ENCODE measurements at places on chromosomes 11 and 22.

DNA sequence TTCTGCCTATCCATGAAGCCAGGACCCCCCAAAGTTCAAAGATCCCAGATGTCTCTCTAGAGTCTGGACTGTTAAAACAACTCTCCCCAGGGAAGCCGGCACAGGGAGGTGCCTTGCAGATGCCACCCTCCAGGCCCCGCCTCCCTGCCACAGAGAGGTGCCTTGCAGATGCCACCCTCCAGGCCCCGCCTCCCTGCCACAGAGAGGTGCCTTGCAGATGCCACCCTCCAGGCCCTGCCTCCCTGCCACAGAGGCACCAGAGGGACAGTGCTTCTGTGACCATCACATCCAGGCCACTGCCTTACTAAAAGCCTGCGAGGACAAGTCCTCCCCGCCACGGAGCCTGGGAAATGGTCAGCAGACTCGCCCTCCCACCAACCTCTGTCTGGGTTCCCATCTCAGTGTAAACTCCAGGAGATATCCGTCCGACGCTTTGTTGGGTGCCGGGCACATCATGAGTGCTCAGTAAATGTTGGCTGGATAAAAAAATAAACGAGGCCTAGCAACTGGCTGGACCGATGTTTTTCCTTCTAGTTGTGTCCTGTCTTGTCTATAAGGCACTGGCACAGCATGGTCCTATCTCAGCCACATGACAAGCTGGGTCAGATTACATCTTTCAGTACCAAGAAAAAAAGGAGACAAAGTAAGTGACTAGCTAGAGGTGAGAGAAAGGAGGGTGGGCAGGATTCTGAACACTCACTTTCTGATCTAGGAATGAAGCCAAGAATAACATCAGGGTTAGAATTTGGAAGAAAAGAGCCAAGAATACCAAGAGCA lies 91.2 kb upstream of the CSNK2A3 start:
- DNase-seq, result no peak

GRCh38 chr11:70525006-70525405 lies 126.7 kb downstream of the CTTN start:
- DNase-seq, result no peak

GRCh38 chr22:20532256-20532993 lies 25.0 kb downstream of the MED15 start:
- no peak for DNase-seq

DNA sequence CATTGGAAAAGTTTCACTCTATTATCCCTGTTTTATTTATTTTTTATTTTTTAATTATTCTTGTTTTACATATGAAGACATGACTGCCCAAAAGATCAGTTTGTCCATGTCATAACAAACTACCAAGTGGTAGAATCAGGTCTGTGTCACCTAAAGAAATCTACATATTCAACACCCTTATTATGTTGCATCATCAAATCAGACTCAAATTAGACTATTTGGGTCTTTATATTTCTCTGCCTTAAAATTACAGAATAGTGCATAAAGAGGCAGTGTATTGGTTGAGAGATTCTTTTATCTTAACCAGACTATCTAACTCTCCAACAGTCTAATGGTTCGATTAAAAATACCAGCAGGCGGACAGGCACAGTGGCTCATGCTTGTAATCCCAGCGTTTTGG lies 18.5 kb upstream of the ATP5MG start:
- DNase-seq, result no peak

- no peak for DNase-seq
These were observed 18.5 kb downstream of the MPPED2 start for GRCh38 chr11:30567644-30568043.

DNA sequence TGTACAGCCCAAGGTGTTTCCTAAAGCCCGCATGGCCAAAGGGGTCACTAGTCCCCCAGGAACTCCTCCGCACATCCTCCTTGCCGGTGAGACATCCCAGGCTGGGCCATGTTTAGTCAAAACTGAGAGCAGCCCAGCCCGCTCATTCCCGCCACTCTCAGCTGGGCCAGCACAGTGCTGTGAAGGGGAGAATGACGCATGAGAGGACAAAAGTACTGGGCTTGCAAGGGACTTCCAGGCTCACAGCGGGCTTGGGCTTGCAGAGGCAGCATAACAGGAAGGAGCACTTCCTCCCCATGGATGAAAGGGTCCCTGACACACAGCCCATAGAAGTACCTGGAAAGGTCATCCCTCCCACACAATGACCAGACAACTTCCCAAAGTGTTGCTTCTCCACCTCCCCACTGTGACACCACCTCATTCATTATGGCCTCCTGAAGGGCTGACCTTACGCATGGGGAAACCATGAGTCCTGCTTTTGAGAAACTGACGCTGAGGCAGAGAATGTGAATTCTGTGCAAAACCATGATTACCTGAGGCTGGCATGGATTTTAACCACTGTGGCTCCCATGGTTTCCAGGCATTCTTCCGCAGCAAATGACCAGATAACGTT lies 19.1 kb downstream of the ETS1 start:
- no peak for DNase-seq

DNA sequence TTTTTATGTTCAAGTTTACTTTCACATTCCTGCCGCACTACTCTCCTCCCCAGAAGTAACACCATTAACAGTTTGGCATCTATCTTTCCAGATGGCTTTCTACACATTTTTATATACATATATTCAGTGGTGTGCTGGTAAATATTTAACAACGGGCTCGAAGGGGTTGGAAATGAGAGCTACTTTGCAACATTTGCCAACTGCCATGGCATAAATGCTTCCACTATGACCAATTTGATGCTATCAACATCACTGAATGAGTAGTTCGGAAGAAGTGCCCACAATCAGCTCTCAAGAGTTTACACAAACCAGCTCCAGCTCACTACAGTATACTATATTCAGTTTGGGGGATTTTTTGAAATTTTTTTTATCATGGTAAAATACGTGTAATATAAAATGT lies 55.2 kb downstream of the RELT start:
- no peak for DNase-seq

- no peak for DNase-seq
These were observed 2.3 kb downstream of the HRAS start for GRCh38 chr11:532986-533585.

- no peak for DNase-seq
These were observed 154.3 kb downstream of the BUD13 start for GRCh38 chr11:116618461-116618860.

DNA sequence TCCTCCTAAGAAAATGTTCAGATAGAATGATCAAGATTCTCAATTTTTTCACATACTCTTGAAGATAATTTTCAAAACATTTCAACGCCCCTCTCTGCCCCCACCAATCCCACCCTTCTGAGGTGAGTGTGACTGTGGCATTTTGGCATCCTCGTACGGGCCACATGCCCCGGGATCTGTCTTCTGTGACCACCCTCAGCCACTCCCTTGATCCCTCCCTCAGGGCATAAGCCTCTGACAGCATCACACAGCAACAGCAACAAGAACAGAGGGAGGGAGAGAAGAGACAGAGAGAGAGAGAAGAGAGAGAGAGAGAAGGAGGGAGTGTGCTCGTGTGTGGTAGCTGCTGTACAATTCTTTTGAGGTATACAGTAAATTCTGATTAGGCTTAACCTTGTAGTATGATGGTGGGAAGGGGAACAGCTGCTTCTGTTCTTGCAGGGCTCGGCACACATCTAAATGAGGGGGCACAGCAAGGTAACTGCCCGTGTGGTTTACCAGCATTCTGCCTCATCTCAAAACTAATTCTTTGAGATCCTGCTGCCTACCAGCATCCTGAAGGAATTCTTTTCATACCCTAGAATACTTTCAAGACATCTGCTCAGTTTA lies 21.4 kb downstream of the SCUBE2 start:
- DNase-seq, result no peak

DNA sequence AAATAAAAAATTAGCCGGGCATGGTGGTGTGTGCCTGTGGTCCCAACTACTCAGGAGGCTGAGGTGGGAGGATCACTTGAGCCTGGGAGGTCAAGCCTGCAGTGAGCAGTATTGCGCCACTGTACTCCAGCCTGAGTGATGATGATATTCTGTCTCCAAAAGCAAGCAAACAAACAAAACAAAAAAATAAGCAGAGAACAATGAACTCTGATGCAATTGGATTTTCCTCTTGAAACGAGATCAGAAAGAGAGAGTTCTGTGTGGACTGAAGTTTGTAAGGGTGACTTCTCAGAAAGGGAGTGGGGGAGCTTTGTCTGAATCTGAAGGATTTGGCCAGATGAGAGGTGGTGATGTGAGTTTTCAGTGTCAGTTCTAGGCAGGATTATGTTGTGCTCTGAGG lies 6.0 kb upstream of the TMEM123 start:
- DNase-seq, result no peak

DNA sequence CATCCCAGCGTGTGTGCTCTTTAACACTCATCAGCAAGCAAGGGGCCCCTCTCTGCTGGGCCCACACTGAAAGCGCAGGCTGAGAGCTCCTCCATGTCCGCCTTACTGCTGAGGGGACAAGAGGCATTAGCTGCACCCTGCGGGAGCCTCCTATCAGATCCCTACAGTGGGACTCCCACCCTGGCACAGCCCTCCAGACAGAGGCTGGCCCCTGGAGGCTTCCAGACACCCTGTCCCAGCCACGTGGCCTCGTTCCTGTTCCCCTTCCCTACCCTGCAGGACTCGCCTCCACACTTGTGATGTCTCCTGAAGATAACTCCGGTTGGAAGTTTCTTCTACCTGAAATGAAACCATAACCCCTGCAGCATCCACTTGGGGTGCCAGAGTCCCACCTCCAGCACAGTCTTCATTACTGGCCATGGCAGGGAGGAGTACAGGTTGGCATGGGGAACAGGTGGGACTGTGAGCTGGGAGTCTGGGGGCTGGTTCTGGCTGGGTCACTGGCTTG lies 5.0 kb upstream of the SH3BP1 start:
- DNase-seq, result no peak

DNA sequence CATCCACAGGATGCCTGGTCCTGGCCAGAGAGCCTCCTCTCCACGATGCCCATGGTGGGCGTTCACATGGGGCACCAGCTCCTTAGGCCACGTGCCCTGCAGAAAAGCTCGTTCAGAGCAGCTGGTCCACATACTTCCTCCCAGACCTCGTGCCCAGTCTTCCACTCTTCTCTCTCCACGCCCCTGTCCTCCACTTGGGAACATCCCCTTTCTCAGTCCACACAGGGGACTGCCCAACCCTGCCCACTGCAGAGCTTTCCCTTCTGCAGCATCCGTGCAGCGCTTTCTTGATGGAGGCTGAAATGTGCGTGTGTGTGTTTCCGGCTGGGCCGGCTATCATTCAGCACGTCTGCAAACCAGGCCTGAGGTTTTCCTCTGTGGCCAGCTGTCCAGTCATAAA lies 11.3 kb downstream of the TPCN2 start:
- DNase-seq, result no peak

- no peak for DNase-seq
These were observed 45.8 kb upstream of the TH start for GRCh38 chr11:2217211-2218030.

DNA sequence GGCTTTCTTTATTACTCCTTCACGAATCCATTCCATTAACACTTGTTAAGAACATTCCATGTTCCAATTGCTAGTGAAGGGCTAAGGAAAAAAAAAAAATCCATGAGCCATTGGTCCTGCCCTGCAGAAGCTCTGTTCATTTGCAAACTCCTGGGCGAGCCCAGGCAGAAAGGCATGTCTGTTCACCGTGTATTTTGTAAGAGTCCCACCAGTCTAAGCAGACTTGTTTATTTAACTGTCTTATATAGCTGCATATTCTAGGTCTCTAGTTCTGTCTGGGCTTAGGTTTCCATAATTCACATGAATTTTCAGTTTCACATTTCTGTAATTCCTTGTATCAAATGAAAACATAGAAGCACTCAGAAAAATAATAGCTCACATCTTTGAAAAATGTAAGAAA lies 97.4 kb upstream of the POU2AF2 start:
- DNase-seq, result no peak

GRCh38 chr22:44663256-44663999 lies 38.6 kb upstream of the PRR5 start:
- no peak for DNase-seq

GRCh38 chr11:6623391-6624363 lies 4.5 kb upstream of the TPP1 start:
- DNase-seq, result no peak

GRCh38 chr22:37187552-37187890 lies 526 bp downstream of the C1QTNF6 start:
- DNase-seq, result no peak

DNA sequence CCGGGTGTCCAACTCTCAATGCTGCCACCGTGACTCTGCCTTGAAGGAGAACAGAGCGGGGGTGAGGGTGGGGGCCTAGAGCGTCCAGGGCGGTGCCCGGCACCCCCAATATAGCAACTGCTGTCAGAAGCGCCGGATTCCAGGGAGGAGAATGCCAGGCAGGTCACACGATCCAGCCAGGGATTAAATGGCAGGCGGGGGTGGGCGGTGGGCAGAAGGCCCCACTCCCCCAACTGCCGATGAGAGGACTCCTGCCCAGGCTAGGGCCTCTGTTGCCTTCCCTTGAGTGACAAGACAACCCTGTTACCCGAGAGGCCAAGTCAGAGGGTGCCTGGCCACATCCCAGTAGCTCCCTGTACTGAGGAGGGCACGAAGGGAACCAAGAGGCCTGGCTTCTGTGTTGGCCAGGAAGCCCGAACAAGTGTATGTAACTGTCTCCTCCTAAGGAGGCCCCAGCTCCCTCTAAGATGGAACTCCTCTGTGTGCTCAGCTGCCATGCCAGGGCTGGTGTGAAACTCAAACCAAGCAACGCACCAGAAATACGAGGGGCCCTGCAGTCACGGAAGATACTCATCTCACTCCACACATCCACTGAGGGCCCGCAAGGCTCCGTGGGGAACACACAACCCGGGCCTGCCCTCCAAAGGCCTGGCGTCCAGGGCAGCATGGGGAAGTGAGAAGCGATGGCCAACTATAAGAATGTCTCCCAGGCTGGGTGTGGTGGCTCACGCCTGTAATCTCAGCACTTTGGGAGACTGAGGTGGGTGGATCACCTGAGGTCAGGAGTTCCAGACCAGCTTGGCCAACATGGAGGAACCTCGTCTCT lies 3.0 kb downstream of the PACSIN3 start:
- DNase-seq, result no peak

DNA sequence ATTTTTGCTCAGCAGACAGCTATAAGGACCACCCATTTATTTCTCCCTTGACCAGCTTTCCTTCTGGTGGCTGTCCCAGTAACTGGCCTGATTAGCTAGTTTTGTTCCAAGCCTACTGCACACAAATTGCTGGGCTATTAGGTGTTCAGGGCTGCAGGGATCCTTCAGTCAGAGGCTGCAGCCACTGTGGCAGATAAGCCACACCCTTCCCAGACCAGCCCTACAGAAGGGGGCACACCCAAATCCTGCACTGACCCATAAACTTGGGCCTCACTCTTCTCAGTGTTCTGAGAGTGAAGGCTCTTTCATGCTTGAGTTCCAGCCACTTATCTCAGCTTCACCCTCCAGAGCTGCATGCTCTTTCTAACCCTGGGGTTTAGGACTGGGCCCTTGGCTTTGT lies 200.0 kb downstream of the AASDHPPT start:
- no peak for DNase-seq

DNA sequence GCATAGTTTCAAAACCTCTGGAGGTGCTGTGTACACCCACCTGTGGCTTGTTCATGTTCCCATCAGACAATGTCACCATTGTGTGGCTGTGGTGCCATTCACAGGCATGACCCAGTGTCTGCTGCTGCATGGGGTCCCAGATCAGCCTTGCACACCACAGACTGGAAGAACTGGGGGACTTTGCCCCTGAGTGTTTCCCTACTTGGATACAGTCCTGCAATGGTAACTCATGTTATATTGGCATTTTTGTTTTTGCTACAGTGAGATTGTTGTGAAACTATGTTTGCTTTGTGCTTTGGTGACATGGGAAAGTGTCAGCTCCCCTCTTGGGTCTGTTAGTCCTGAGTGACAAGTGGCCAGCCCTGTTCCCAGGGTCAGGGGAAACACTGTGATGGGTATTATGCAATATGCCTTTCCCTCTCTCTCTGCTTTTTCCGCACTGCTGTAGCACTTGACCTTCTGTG lies 108.8 kb downstream of the NAV2 start:
- no peak for DNase-seq

Measured in GM12891 (cell line).